ENCODE measurements at places on chromosomes 11 and 22. TPM values are rescaled to one million over a fixed set of nuclear protein-coding genes. Genes with fewer than 3 reads are reported as not detected.

DNA sequence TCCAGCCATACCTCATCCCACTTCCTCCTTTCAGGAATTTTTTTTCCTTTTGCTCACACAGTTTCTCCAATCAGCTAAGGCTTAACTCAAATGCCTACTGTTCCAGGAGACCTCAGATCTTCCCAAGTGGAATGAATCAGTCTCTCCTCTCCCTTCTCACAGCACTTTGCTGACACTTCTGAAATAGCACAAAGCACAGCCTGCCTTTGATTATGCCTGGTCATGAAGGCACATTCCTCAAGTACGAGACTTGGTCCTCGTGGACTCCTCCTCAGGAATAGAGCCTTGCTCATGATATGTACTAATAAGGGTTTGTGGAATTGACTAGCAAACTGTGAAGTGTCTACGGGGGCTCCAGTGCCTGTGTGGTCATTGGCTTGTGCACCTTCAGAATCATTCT, 176.7 kb upstream of the TENM4 start:
- no peak for DNase-seq

DNA sequence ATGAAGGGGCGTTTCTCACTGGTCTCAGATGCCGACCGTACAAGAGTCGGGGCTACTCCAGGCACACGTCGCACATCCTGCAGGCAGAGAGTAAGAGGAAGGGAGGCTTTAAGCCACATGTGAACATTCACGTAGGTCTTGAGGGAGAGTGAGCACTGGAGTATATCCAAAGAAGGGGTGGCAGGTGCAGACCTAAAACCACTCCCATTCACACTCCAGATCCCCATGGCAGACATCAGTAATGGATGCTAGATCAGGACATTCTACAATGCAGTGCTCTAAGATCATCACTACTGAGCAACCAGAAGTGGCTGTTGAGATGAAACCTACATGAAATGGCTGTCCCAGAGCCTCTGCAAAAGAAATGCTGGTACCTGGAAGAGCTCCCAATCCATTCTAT, 39.0 kb downstream of the WT1 start:
- no peak for DNase-seq

DNA sequence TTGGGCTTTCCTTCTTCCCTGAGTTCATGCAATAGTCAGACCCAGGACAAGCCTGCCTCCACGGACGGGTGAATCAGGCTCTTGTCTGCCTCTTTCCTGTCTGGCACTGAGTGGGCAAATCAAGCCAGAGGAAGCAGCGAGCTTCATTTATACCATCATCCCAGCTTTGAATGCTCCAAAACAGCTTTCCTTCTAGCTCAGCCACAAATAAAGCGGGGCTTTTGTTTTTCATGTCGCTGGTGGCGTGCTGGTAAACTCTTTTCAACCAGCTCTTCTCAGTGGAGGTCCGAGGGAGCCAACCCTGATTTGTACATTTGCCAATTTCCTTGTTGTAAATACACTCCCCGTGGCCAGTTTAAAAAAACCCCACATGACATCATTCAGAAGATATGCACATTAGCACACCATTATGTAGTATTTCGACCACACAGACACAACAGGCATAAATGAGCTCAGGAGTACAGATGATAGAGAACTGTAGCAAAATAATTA, 8.6 kb downstream of the C11orf91 start:
- no peak for DNase-seq

The FIBIN gene
- total RNA-seq = 9.8 TPM

Data from heart right ventricle (tissue), 16 donors.